ENCODE measurements at places on chromosomes 13 and 19.

GRCh38 chr13:44296856-44297255, 76.8 kb upstream of the SERP2 start:
- no peak for DNase-seq

GRCh38 chr13:32902874-32903273, 113.3 kb upstream of the KL start:
- no peak for DNase-seq

- peak; percentile 43 for DNase-seq
These were observed 516.0 kb downstream of the DCT start for GRCh38 chr13:93963266-93964145.

- no peak for DNase-seq
These were observed 24.4 kb downstream of the COMMD6 start for GRCh38 chr13:75513271-75513670.

GRCh38 chr19:30930941-30931706, 418.1 kb downstream of the TSHZ3 start:
- DNase-seq = no peak

GRCh38 chr19:30419568-30420180, 47.5 kb downstream of the ZNF536 start:
- no peak for DNase-seq

DNA sequence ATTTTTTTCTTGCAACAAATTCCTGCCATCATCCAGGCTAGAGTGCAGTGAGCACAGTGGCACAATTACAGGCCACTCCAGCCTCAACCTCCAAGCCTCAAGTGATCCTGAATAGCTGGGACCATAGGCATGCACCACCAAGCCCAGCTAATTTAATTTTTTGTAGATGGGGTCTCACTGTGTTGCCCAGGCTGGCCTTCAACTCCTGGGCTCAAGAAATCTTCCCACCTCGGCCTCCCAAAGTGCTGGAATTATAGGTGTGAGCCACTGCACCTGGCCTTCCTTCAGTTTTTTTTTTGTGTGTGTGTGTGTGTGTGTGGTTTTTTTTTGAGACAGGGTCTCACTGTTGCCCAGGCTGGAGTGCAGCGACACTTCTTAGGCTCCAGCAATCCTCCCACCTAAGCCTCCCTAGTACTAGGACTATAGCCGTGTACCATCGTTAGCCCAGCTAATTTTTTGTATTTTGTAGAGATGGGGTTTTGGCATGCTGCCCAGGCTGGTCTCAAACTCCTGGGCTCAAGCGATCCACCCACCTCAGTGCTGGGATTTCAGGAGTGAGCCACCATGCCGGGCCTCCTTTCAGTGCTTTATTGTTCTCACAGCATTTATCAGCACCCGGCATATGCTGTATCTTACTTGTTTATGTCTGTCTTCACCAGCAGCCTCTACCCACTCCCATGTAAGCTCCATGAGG, 5.9 kb upstream of the SRRM5 start:
- DNase-seq = no peak

- DNase-seq = no peak
These were observed 53.9 kb downstream of the OR10H4 start for GRCh38 chr19:16002406-16003384.

DNA sequence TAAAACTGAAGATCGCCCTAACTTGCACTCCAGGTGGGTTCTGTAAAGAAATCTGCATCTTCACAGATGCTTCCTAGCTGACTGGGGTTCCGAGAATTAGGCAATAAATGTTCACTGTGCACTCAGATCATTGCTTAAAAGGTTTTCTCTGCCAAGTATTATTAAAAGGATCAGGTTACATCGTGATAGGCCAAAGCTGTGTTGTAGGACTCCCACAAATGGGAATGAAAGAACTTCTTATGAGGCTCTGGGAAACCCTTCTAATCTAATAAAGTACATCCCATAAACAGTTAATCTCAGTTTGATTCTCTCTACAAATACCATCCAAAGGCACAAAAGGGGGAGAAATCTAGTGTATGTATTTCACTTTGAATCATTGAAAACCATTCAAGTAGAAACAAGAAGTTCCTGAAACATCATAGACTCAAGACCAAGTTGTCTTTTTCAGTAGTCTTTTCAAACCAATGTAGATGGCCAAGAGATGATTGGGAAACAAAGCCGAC, 7.1 kb upstream of the POU4F1 start:
- no peak for DNase-seq

GRCh38 chr13:37365496-37365895, 233.1 kb downstream of the POSTN start:
- DNase-seq = no peak
